ENCODE measurements at places on chromosomes 2 and 18.

GRCh38 chr2:179454443-179455171, 190.0 kb upstream of the SESTD1 start:
- DNase-seq, result no peak

- no peak for DNase-seq
Observed at GRCh38 chr2:81940266-81940955, 1635.9 kb upstream of the LRRTM1 start.

GRCh38 chr2:24490181-24490689, 819 bp upstream of the NCOA1 start:
- DNase-seq, result no peak

- no peak for DNase-seq
Observed at GRCh38 chr2:69781321-69782248, 39.7 kb downstream of the ANXA4 start.

DNA sequence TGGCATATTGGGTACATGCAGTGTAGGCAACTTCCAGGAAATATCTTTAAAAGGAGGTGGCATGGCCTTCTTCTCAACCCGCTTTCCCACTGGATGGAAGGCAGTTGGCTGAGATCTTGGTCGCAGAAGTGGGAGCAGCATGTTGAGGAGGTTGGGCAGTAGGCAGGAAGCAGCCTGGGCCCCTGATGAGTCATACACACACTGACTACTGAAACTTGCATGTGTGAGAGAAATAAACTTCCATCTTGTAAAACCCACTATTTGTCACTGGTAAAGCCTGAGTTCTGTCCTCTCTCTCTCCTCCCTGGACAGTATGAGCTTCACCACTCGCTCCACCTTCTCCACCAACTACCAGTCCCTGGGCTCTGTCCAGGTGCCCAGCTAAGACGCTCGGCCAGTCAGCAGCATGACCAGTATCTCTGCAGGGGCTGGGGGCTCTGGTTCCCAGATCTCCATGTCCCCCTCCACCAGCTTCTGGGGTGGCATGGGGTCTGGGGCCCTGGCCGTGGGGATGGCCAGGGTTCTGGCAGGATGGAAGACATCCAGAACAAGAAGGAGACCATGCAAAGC, 233.8 kb upstream of the SPRED2 start:
- DNase-seq, result no peak

DNA sequence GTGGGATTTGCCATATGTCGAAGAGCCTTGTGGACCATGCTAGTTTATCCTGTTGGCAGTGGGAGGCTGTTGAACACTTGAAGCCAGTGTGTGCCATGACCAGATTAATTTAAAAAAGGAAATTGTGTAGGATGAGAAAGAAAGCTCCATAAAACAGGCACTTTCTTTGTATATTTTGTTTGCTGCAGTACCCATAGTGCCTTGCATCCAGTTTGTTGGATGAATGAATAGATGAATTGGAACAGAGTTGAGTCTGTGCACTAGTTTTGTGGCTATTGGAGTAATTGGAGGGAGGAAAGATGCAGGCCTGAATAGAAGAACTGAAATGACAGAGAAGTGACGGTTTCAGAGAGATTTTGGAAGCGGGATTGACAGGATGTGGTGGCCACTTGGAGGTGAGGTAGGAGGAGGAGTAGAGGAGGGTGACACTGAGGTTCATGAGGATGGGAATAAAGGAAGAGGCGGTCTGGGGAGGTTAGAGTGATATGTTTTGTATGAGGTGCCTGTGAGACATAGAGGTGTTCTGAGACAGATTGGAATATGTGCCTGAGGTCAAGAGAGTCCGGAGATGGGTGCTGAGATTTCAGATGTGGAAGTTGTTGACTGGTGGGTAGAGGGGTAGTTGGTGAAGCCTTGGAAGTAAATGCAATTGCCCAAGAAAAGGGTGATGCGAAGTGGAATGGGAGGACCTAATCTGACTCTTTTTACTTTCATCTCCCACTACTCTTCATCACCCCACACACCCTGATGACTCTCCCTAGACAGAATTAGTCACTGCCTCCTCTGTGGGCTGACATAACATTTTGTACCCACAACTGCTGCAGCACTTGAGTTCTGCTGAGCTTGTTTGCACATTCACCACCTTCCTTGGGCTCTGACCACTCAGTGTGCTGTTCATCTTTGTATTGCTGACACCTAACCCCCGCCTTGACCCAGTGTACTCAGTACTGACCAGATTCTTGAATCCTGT, 5.1 kb downstream of the DGUOK start:
- no peak for DNase-seq

GRCh38 chr18:57267368-57267925, 84.9 kb upstream of the ST8SIA3 start:
- no peak for DNase-seq

GRCh38 chr18:47274961-47275360, 23.5 kb upstream of the SKOR2 start:
- no peak for DNase-seq

DNA sequence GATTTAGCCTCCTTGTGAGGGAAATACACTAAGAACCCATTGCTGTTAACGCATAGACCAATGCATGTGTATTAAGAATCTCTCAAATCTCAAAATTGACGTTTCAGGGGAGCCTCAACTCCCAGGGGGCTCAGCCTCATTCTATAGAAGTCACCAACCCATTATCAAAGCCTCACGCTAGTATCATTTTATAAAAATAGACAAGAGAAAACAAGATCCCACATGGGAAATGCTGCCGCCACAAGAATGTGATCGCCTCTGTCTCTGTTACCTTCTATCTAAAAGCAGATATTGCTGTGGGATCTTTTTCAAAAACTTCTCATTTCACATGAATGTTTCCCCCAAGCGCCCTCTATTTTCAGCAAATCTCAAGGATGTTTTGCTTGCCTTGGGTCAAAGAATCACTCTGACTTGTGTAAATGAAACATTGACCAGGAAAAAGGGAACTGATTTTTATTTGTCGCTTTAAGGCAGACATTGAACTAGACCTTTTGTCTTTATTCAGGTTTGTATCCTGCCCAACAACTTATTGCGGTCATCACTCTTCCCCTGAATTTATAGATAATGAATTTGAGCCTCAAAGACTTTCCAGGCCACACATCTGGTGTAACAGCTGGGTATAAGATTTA, 679.0 kb upstream of the ID2 start:
- DNase-seq, result no peak

GRCh38 chr18:27787547-27787946, 389.4 kb downstream of the CDH2 start:
- no peak for DNase-seq

GRCh38 chr2:31187166-31187565, 30.1 kb downstream of the CAPN14 start:
- DNase-seq, result no peak

DNA sequence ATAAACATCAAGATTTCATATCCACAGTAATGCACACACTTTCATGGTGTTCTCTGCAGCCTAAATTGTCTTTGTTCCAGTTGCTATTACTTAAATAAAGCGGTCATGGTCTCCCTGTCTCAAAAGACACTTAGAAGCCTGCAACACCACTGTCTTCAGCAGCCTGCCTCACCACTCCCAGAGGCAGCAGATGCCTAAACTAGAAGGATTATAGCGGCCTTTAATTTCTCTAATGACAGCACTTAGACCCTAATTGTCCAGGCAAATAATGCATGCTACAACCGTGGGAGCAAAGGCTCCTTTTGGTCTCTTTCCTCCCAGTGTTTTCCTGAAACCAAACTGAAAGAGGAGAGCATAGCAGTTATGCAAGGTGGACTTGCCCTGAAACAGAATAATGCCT, 248.8 kb upstream of the SLC39A10 start:
- no peak for DNase-seq

Data from activated effector memory CD4-positive, alpha-beta T cell treated with Interleukin-2 at 50 U/mL for 16 hours (primary cell).